ENCODE measurements at places on chromosomes 16 and 17.

GRCh38 chr17:79795795-79796443, 958 bp downstream of the CBX8 start:
- ATAC-seq, result no peak

DNA sequence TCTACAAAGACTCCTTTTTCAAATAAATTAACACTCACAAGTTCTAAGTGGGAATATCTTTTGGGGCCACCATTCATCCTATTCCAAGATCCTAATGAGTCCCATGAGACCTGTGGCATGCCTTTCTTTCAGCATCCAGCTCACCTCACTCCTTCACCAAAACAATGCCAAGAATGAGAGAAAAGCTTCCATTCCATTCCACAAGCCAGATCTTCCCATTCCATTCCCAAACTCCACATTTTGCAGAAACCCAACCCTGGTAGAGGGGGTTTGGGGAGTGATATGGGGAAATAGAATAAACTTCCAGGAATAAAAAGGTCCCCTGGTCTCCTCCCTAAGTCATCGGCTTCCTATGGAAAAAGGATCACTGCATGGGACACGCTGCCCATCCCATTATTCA, 392.2 kb downstream of the NPIPA8 start:
- ATAC-seq, result no peak

GRCh38 chr16:69112285-69113129, 7.1 kb downstream of the HAS3 start:
- peak; percentile 80 for ATAC-seq

DNA sequence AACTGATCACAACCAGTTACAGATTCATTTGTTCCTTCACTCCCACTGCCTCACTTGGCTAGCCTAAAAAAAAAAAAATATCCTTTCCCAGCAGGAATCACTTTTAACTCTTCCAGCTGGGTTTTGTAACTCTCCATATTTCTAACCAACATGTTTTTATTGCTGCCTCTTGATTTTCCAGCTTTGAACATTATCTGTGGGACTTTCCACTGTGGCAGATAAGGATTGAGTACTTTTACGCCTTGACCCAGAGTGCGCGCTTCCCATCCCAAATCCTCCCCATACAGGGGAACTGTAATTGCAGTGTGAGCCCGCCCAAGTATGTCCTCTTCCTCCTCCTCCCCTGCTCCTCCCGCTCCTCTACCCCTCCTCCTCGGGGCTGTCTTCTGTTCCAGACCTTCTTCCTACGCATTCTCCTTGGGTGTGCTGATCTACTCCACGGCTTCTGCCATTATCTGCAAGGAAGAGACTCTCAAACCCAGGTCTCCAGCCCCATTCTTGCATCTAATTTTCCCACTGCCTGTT, 43.4 kb downstream of the CYB5D2 start:
- no peak for ATAC-seq

GRCh38 chr17:46929413-46929812, 6.5 kb downstream of the GOSR2 start:
- ATAC-seq, result peak; percentile 47

DNA sequence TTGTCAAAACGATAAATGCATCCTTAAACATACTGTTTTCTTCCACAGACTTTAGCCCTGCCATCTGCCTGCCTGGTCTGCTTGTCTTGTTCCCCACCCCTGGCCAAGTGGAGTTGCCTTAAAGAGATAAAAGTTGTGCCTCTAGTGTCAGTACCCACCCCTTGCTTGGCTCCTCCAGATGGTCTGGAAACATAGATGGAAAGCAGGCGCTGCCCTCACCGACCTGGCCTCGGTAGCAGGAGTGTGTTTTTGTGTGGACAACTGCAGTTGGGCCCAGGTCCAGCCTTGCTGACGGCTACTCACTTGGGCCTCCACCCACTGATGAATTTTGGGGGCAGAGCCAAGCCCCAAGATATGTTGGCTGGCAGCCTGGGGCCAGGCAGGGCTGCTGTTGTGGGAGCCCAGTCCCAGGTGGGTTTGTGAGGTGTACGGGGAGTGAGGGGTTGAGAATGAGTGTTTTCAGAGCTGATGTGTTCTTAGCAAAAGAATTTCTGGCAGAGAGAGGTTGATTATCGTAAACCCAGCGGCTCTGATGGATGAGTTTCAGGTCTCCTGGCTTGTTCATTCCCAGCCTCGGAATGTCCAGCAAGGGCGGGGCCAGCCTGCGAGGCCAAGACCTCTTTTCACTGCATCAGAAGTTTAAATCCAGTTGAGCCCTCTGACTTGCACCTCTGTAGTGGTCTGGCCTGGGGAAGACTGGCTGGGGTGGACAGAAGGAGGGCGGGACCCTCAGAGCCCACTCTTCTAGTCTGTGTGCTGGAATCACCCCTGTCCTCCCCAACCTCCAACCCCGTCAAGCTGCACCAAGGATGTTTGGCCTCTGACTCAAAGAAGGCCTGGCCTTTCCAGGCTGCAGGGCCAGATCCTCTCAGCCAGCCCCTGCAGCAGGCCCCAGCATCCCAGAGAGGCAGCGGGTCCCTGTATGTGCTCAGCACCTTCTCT, 179.7 kb downstream of the RAB11FIP4 start:
- peak; percentile 87 for ATAC-seq

GRCh38 chr16:58318391-58318790, 23.6 kb upstream of the PRSS54 start:
- ATAC-seq, result no peak

DNA sequence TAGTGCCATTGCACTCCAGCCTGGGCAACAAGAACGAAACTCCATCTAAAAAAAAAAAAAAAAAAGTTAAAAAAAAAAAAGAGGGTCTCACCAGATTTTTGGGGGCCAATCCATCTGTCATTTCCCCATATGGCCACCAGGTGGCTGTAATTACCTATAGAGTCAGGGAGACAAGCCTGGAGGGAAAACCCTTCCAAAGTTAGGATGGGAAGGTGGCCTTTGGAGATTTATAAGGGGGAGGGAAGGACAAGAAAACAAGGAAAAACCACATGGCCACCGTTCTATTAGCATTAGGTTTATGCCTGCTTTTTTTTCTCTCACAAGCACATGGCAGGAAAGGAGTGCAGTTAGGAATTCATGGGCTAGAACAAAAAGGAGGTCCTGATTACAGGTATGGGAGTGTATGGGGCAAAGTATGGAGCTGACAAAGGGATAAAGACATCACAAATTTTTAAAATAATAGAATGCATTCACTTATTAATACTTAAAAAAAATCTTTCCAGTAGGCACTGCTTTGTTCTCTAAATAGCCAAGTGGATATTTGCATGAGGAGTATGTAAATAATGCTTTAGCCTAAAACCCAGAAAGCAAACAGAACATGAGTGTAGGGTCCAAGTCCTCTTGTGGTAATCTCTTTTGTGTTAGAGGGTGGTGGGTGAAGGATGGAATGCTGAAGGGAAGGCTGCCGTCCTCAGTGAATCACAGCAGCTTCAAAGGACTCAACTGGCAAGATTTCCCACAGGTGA, 5.1 kb downstream of the CYB5D1 start:
- no peak for ATAC-seq

DNA sequence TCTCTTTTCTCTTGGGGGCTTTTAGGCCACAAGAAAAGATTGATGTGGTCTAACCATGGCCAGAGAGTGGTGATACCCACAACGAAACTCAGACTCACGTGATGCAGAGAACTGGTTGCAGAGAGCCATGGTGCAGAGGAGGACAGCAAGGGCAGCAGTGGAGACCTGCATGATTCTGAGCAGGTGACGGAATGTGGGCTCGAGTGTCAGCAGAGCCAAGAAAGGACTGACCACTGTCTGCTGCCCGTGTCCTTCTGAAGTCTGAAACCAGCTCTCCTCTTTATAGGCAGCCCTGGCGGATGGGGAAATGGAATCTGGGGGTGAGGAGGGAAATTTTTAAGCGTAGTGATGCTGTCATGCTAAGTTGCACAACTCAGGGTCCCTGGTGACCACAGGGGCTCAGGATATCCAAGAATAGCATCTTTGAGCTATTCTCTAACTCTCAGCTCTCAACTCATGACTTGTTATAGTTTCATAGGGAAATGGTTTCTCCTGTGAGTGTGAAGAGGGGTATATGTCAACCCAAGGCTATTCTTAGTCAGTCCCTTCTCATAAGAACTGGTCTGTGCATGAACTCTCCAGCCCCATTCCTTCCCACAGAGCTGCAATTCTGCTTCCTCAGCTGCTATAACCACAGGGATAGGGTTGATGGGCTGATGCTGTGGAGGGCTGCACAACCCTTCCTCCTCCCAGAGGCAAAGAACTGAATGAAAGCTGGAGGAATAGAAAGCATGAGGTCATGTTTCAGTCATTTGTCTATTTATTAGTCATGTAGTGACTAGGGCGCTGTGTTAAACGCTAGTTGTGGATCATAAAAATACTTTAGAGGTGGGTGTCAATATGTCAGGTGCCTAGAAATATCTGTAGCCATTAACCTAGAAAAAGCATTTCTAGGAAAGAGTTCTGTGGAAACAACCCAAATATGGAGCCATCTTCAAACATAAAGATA, at the start of gene CCL3:
TSS of gene CCL3 (minus strand) at position 256 of the 949 bp plus-strand sequence. CDS start at position 171, 85 bp downstream.
- ATAC-seq, result no peak

DNA sequence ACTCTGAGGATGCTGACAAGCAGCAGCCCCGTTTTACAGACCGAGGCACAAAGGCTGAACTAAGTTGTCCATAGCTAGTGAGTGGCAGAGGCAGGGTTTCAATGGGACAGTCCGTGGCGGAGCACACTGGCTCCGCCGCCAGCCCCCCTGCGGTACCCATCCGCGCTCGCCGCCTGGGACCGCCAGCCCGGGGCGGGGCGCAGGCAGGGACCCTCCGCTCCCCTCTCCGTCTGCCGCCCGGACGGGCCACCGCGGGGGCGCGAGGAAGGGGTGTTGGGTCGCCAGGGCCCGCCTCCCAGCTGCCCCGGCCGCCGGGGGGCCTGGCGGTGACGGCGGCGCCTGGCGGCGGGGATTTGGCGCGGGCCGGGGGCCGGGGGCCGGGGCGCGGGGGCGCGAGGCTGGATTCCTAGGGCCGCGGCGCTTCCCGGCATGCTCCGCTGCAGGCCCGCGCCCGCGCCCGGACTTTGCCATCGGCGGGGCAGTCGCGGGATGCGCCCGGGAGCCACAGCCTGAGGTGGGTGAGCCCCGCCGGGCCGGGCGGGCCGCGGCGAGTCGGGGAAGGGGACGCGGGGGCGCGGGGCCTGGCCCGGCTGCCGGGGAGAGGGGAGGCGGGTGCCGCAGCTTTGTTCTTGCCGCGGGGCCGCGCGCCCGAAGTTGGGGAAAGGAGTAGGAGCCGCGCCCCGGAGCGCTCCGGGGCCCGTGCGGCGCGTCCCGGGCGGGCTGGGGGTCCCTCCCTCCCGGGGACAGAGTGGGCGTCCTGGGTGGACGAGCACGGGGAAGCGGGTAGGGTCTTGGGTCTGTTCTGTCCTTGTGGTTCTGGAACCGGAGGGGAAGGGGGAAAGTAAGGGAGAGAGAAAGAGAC, at the start of gene TMEM98:
TSS of gene TMEM98 (plus strand) at position 430 of the 862 bp plus-strand sequence. CDS start 3,376 bp downstream, outside the sequence.
- peak; percentile 74 for ATAC-seq

GRCh38 chr17:82356845-82357355, 2.1 kb upstream of the TEX19 start:
- ATAC-seq, result no peak

GRCh38 chr17:28057731-28058246, 15.3 kb downstream of the NLK start:
- ATAC-seq, result no peak

DNA sequence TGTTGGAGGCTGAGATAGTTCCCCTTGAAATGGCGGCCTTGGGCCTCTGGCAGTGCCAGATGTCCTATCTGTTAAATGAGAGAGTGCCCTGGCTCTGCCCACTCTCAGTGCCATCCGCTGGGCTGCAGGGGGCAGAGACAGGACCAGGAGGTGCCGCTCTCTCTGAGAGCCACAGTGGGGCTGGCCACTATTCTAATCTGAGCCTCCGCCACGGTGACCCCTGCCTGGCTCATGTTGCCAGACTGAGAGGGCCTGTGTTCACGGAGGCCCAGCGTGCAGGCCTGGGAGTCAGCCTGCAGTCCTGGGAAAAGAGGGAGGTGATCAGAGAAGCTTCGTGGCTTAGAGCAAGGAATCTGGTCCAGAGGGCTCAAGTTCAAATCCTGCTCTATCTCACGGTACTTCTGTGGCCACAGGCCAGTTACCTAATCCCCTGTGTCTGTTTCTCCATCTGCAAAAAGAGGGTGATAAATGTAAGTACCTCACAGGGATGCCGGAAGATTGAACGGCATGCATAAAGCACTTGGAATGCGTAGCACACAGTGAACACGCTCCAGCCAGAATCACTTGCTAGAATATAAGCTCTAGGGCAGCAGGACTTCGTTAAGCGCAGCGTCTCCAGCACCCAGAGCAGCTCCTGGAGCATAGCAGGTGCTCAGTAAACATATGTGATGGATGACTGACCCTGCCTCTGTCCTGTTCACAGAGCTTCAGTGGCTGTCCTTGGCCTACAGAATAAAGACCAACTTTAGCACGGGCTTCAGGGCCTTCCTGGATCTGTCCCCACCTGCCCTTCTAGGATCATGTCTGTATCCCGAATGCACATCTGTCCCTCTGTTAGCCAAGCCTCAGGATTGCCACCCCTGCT, 6.3 kb downstream of the ATP2A3 start:
- ATAC-seq, result no peak

GRCh38 chr16:8812162-8812843, 14.7 kb downstream of the PMM2 start:
- ATAC-seq, result no peak

DNA sequence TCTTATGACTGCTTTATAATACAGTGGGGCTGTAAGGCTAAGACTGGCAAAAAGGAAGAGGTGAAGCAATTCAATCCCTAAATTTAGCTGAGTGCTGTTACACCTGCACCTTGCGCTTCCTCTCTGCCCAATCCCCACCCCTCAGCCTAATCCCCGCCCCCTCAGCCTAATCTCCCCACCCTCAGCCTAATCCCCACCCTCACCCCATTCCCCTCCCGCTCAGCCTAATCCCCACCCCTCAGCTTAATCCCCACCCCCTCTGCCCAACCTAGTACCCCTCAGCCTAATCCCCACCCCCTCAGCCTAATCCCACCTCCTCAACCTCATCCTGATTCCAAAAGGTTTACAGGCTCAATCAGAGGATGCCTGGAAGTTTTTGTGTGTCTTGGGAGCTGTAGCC, 155.5 kb downstream of the PMP22 start:
- ATAC-seq, result no peak

- ATAC-seq, result peak; percentile 52
These were observed 176.7 kb downstream of the SOX9 start for GRCh38 chr17:72297326-72298115.

- peak; percentile 13 for ATAC-seq
These were observed 1.1 kb downstream of the ZNF423 start for GRCh38 chr16:49854796-49855203.

GRCh38 chr17:82316651-82317393, 586 bp downstream of the CD7 start:
- no peak for ATAC-seq

- no peak for ATAC-seq
These were observed 18.5 kb downstream of the RSPRY1 start for GRCh38 chr16:57204675-57205074.

- ATAC-seq, result no peak
These were observed 1151.4 kb upstream of the CDH8 start for GRCh38 chr16:63187638-63188037.

GRCh38 chr17:79087428-79088143, 13.0 kb downstream of the ENGASE start:
- peak; percentile 87 for ATAC-seq

- no peak for ATAC-seq
These were observed 709 bp downstream of the RAB34 start for GRCh38 chr17:28716740-28717577.

- ATAC-seq, result no peak
These were observed 7.5 kb upstream of the ITGB3 start for GRCh38 chr17:47246120-47246519.
